Left renal cortex interstitium (tissue), 4 donors: ENCODE measurements at places on chromosomes 12 and 14. TPM values are rescaled to one million over a fixed set of nuclear protein-coding genes. Genes with fewer than 3 reads are reported as not detected.

The TMEM233 gene
- 1.7 TPM for polyA plus RNA-seq

- DNase-seq = no peak
Observed at GRCh38 chr12:12891080-12891880, at the start of gene GPRC5A. Gene GPRC5A (plus strand): TSS chr12:12891562. CDS start chr12:12908250, 16,688 bp downstream.

The CCDC175 gene
- polyA plus RNA-seq = 1.1 TPM

GRCh38 chr14:91796617-91797347 is 64.9 kb upstream of the CATSPERB start:
- DNase-seq = no peak

The DBX2 gene
- 0.13 TPM for polyA plus RNA-seq

DNA sequence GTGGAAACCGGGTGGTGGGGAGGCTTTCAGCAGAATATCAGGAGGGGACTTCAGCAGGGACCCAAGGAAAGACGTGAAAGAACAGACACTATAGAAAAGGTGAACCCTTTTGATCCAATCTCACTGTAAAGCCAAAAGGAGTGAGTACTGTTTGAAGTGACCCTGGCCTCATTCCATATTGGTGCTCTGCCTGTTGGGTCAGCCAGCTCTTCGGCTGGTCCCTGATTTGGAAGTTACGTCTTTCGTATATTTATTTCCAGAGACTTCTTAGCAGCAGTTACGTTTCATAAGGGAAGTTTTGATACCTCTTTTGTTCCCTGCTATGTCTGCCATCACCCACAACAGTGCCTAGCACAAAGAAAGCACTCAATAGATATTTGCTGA is 21.9 kb downstream of the WNT5B start:
- no peak for DNase-seq

GRCh38 chr12:124678421-124678893 is 111.0 kb upstream of the NCOR2 start:
- DNase-seq = no peak

The TSPAN11 gene
- polyA plus RNA-seq = 5.0 TPM

DNA sequence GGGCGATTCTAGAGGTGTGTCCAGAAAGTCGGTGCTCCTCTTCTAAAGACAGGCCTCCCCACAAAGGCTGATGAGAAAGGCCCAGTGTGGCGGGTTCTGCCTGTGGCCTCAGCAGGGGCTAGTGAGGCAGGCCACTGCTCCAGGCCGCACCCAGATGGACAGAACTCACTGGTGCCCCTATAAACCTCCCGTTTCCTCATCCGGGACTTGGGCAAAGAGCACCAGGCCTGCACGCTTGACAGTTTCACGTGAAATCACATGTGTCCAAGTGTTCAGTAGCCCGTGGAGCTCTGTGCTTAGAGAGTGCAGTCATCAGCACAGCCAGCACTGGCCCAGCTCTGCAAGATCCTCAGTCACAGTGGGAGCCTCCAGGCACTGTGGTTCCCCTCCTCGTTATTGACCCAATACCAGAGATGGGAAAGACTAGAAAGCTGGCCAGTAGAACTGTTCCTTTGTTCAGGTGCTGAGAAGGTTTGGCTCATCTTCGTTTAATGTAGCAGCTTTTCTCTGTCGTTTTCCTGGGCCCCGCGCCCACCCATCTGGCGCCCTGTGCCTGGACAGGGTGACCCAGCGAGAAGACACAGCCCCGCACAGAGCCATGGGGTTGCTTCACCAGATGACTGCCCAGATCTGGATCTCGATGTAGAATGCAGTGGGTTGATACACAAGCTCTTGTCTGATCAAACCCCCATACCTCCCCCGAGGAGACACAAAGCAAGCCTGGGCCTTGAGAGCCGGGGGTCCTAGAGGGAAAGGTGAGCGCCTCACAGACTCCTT is 26.3 kb downstream of the IL31 start:
- no peak for DNase-seq

The GSKIP gene
- polyA plus RNA-seq = 32.4 TPM

The TAS2R31 gene
- polyA plus RNA-seq = 1.7 TPM

GRCh38 chr12:92539110-92539749 is 163.6 kb upstream of the PLEKHG7 start:
- DNase-seq = no peak

DNA sequence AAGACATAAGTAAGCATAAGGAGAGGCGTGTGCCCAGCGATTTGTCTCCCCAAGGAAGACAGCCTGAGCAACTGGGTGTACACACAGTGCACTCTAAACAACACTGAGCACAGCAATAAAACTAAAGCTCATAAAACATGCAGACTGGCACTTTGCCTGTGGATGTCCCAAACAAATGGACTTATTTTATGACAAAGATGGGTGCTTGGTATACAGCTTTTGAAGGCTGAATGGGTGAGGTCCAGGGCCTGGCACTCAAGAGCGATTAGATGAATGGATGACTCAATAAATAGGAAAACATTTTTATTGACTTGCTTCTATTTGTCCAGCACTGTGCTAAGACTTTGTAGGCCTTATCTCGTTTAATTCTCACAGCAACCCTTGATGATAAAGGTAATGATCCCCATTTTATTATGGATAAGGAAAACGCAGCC is 28.5 kb downstream of the LGMN start:
- DNase-seq = no peak

The SLC7A7 gene
- 141 TPM for polyA plus RNA-seq

DNA sequence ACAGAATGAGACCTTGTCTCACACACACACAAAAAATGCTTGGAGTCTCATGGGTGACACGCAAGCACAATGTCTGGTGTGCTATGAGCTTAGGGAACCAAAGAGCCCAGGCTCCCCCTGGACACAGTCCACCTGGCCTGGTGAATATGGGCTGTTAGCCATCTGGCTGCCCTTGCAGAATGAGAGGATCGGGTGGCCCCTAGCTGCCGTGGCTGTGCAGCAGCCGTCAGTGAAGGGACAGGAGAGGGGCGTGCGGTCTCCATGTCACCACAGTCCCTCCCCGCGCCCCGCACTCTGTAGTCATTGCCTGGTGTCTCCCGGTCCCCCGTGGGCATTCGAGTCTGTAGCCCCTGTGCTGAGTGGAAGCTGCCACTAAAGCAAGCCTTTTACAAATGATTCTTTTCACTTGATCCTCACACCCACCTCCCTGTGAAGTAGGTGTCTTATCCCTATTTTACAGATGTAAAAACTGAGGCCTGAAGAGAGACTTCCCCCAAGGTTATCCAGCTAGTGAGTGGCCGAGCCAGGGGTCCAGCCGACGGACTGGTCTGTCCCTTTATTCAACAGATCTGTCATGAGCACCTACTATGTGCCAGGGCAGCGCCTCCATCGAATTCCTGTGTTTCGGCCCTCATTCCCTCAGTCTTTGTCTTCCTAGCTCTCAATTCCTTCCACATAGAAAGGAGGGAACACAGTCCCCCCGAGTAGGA is 18.8 kb downstream of the MVK start:
- DNase-seq = no peak

DNA sequence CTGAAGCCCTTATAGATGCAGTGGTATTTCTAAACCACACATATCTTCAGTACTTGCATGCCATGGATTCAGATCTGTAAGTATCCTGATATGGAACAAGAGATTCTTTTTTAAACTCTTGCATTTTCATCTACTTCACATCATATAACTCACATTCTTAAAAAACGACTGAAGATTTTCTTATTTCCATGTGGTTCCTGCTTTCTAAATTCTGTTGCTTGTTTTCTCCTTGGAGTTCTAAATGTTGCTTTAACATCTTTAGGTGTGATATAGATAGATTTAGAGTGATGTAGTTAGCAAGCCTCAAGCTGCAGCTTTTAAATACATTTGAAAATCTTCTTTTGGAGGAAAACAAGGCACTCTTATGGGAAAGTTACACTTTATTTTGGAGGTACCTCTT is 455.4 kb downstream of the FOXG1 start:
- no peak for DNase-seq

The LRRC10 gene
- polyA plus RNA-seq = not detected

- DNase-seq = no peak
Observed at GRCh38 chr14:65001723-65002122, 15.0 kb downstream of the FNTB start.

DNA sequence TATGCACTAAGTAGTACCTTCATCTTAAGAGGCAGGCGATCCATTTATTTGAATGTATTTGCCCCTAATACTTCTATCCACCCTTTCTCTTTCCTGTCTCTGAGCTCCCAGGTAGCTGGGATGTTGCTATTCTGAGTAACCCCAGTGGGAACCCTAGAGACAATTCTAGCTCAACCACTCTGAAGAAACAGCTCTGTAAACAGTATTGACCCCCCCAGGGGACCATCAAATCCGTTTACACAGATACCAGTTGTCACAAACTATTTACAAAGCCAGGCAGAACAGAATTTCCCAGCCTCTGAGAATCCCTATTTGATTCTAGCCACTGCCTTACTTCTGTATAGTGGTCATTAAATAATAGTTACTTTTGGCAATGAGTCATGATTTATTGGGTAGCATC is 64.9 kb downstream of the MIPOL1 start:
- no peak for DNase-seq

DNA sequence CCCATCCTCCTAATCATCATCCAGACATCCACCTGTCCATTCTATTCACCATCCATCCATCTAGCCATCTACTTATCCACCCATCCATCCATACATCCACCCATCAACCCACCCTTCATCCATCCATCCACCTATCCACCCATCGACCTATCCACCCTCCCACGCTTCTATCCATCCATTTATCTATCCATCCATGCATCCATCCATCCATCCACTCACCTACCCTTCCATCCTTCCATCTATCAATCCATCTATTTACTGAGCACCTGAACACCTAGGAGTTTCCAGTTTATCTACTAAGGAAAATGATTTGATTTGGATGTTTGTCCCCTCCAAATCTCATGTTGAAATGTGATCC is 7.5 kb downstream of the RIN3 start:
- DNase-seq = no peak

GRCh38 chr12:126342866-126343265 is 1277.6 kb downstream of the AACS start:
- no peak for DNase-seq

DNA sequence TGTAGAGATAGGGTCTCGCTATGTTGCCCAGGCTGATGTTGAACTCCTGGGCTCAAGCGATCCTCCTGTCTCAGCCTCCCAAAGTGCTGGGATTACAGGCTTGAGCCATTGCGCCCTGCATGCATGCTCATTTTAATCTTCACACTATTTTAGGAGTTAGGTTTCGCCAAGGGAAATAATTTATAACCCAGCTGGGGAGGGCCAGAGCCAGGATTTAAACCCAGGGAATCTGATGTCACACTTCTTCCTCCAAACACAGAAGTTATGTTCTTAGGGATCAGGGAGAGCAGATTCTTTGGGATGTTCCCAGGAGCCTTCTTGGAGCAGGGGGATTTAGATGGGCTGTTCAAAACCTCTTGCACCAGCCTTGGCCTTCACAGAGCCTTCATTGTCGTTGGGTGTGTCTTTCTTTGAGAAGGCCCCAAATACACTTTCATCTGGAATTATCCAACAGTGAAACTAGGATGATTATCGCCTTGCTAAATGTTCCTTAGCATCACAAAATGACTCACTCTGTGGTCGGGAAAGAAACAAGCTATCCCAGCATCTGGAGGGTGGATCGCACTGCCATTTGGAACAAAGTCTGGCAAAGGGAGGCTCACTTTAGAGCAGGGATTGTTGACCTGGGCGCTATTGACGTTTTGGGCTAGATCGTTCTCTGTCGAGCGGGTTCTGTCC is 8.2 kb upstream of the PPP1CC start:
- DNase-seq = no peak

The LACRT gene
- not detected for polyA plus RNA-seq

DNA sequence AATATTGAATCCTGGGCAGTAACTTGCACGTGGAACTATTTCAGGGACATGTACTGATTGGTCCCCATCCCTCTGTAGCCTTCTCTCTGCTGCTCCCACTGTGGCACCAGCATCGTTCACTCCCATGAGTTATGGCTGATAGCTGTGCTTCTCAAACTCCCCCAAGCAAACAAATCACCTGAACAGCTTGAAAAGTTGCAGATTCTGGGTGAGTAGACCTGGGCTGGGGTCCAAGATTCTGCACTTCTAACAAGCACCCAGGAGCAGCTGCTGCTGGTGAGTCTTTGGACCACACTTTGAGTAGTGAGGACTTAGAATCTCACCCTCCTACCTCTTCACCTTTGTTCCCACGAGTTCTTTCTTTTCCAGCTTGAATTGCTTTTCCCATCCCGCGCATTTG is 49.4 kb upstream of the ZFP36L1 start:
- no peak for DNase-seq

- DNase-seq = no peak
Observed at GRCh38 chr12:23169012-23169695, 544.2 kb downstream of the ETNK1 start.

The WSB2 gene
- polyA plus RNA-seq = 52.0 TPM

DNA sequence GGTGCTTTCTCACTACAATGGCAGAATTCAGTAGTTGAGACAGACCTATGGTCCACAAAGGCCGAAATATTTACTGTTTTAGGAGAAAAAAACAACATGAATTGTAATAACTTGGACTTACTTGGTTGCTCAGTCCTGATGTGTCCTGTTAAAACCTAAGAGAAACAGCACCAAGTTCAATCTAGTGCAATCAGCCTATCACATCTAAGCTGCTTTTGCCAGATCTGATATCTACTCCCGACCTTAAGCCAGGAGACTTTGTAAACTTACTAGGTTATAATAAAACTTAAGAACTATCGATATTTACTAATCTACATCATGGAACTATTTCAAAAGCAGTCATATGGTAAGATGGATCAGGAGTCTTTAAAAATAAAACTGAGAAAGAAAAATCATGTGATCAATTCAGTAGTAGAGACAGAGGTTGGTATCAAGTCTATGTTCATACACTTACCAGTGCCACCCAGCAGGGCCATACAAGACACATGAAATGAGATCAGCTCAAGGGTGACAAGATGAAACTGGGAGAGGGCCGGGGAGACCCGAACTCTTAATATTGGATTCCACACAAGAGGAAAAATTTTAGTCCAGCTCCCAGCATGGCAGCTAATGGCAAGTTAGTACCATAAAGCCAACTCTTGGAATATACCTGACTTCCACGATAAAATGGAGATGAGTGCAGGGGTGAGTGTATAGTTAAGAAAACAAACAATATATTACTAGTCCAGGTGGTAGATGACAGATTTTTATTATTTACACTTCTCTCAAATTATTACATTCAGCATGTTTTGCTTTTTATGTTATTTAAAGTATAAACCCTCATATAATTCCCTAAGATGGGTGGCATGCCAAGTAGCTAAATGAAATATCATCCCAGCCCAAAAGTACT is 27.5 kb downstream of the NUDT4 start:
- DNase-seq = no peak

- DNase-seq = no peak
Observed at GRCh38 chr12:105499205-105499604, 168.7 kb downstream of the C12orf75 start.

The RFLNA gene
- 8.8 TPM for polyA plus RNA-seq

The CYP27B1 gene
- polyA plus RNA-seq = 0.78 TPM

DNA sequence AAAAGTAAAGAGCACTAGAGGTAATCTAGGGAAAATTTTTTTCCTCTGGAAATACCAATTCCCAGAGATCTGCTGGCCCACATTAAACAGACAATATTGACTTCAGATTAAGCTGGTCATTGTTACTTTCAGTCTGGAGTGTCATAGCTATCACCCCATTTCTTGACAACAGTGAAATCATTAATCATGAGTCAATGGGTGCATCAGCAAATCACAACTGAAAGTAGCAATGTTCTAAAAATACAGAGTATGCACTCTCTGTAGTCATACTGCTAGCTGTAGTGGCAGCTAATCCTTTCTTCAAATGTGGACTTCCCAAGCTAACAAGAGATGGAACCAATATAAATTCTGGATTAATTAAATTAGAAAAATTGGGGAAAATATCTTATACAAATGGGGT is 129.9 kb downstream of the CPNE8 start:
- no peak for DNase-seq

The DACT1 gene
- 41.7 TPM for polyA plus RNA-seq

The NABP2 gene
- 32.9 TPM for polyA plus RNA-seq

GRCh38 chr12:89235189-89235993 is 116.9 kb downstream of the DUSP6 start:
- DNase-seq = no peak

GRCh38 chr14:22070119-22070982 is 396.7 kb upstream of the OR4E1 start:
- no peak for DNase-seq
